ENCODE measurements at places on chromosomes 1 and 21. TPM values are rescaled to one million over a fixed set of nuclear protein-coding genes. Genes with fewer than 3 reads are reported as not detected.

TMEM167B gene
- 2.9 TPM for total RNA-seq

LRRC39 gene
- 2.9 TPM for total RNA-seq

WNT2B gene
- 9.3 TPM for total RNA-seq

EFNA4 gene
- total RNA-seq: 9.9 TPM

KMO gene
- not detected for total RNA-seq

ZBTB8B gene
- total RNA-seq: not detected

RGS13 gene
- not detected for total RNA-seq

RIPPLY3 gene
- total RNA-seq: not detected

- no peak overlapping the region for H3K4me3 ChIP-seq
- H3K4me1 ChIP-seq: no peaks in the 10 kb centered on the region
- H3K27me3 ChIP-seq: no peaks in the 10 kb centered on the region
- DNase-seq: no peak
Measured at GRCh38 chr1:69661686-69662085, 94.0 kb downstream of the LRRC7 start.

- no peak overlapping the region for H3K27ac ChIP-seq
- H3K27me3 ChIP-seq: no peaks in the 10 kb centered on the region
- H3K4me3 ChIP-seq: no peak overlapping the region
- no peak for DNase-seq
- no peaks in the 10 kb centered on the region for H3K4me1 ChIP-seq
Measured at GRCh38 chr1:30219675-30220074, 503.7 kb downstream of the MATN1 start.

DNA sequence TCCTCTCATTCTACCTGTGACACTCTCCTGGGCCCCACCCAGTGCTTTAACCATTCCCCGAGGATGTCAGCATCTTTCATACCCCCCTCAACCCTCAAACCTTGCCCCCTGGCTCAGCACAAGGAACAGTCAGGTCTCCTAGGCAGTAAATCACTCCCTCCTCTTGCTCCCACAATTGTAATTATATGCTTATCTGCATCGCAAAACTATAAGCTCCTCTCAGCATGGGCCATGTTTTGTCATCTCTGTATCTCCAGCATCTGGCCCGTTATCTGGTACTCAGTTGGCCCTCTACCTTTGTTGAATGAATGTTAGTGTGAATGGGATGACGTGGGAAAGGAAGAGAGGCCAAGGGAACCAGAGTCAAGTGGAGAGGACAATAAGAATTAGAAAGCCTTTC is 2.8 kb upstream of the ELOVL1 start:
- no peak overlapping the region for H3K27ac ChIP-seq
- H3K36me3 ChIP-seq: peaks cover 23% of the 10 kb centered on the region
- DNase-seq: no peak
- peaks cover 41% of the 10 kb centered on the region for H3K4me1 ChIP-seq
- H3K27me3 ChIP-seq: no peaks in the 10 kb centered on the region

- H3K4me1 ChIP-seq: no peaks in the 10 kb centered on the region
- H3K4me3 ChIP-seq: no peak overlapping the region
- H3K27me3 ChIP-seq: no peaks in the 10 kb centered on the region
- no peaks in the 10 kb centered on the region for H3K36me3 ChIP-seq
- H3K27ac ChIP-seq: no peak overlapping the region
Measured at GRCh38 chr1:7656557-7657215, 114.4 kb upstream of the VAMP3 start.

- DNase-seq: no peak
- H3K36me3 ChIP-seq: no peaks in the 10 kb centered on the region
- H3K4me1 ChIP-seq: no peaks in the 10 kb centered on the region
- no peaks in the 10 kb centered on the region for H3K27me3 ChIP-seq
- no peak overlapping the region for H3K27ac ChIP-seq
Measured at GRCh38 chr1:195791796-195792195, 816.4 kb downstream of the KCNT2 start.

GRCh38 chr1:29254346-29254745 is 18.0 kb downstream of the PTPRU start:
- H3K27ac ChIP-seq: no peak overlapping the region
- no peaks in the 10 kb centered on the region for H3K36me3 ChIP-seq
- peaks cover 4% of the 10 kb centered on the region for H3K4me1 ChIP-seq
- H3K4me3 ChIP-seq: no peak overlapping the region

DNA sequence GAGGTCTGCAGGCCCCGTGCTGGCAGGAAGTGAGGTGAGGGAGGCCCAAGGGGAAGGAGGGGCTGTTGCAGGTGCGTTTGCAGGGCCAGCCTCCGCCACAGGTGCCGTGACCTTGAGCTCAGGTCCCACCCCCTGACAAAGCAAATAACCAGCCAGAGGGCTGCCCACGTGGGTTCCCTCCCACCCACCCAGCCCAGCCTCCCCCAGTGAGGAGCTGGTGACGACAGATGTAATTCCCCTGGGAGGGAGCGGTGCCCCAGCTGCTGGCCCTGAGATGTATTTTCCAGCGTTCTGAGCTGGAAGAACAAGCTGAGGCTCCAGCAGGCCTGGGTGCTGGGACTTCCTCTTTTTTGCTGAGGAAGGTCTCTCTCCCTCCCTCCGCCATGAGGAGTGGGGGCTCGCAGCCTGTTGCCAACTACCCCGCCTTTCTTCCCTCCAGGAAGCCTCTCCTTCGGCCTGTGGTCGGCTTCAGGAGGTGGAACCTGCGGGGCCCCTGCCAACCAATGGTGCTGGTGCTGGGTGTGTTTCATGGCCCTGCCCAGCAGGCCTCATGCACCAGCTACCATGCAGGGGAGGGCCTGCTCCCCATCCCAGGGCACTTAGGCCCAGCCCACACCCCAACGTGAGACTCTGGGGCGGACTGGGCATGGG is 153.2 kb downstream of the PRDM16 start:
- peaks cover 71% of the 10 kb centered on the region for H3K4me1 ChIP-seq
- H3K27me3 ChIP-seq: no peaks in the 10 kb centered on the region
- no peaks in the 10 kb centered on the region for H3K36me3 ChIP-seq
- H3K4me3 ChIP-seq: no peak overlapping the region
- peak overlapping the region; percentile 91 for H3K27ac ChIP-seq

DNA sequence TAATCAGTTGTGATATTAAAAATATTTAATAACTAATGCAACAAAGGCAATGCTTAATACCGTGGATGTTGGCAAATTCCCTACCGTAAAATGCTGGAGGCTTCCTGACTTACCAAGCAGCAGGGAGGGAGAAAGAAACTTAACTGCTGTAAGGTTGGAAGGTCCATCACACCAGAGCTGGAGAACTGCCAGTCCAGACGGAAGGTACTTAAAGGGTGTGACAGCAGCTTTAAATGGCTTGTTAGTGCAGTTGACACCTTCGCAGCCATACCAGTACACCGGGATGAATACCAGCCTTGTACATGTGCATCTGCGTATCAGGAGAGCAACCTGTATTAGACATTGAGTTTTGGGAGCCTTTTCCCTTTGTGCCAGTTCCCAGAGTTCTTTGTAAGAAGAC is 269.5 kb upstream of the NCAM2 start:
- H3K27ac ChIP-seq: no peak overlapping the region
- no peaks in the 10 kb centered on the region for H3K4me1 ChIP-seq
- DNase-seq: no peak
- no peaks in the 10 kb centered on the region for H3K27me3 ChIP-seq
- H3K36me3 ChIP-seq: no peaks in the 10 kb centered on the region
- no peak overlapping the region for H3K4me3 ChIP-seq

GRCh38 chr21:36551731-36552433 is 72.0 kb upstream of the CLDN14 start:
- H3K27me3 ChIP-seq: no peaks in the 10 kb centered on the region
- no peaks in the 10 kb centered on the region for H3K36me3 ChIP-seq
- H3K27ac ChIP-seq: no peak overlapping the region
- no peaks in the 10 kb centered on the region for H3K4me1 ChIP-seq
- no peak overlapping the region for H3K4me3 ChIP-seq

GRCh38 chr1:50667710-50668356 is 244.6 kb upstream of the DMRTA2 start:
- H3K27me3 ChIP-seq: no peaks in the 10 kb centered on the region
- H3K4me1 ChIP-seq: no peaks in the 10 kb centered on the region
- H3K27ac ChIP-seq: no peak overlapping the region

GRCh38 chr21:44958471-44959191 is 18.8 kb downstream of the SLX9 start:
- H3K27ac ChIP-seq: peak overlapping the region; percentile 76
- no peak overlapping the region for H3K4me3 ChIP-seq
- peaks cover 9% of the 10 kb centered on the region for H3K36me3 ChIP-seq
- H3K4me1 ChIP-seq: peaks cover 17% of the 10 kb centered on the region
- peak; percentile 48 for DNase-seq

GRCh38 chr1:239262538-239262937 is 123.8 kb upstream of the CHRM3 start:
- H3K36me3 ChIP-seq: no peaks in the 10 kb centered on the region
- DNase-seq: no peak
- no peaks in the 10 kb centered on the region for H3K4me1 ChIP-seq
- H3K4me3 ChIP-seq: no peak overlapping the region
- no peak overlapping the region for H3K27ac ChIP-seq
- H3K27me3 ChIP-seq: no peaks in the 10 kb centered on the region

- DNase-seq: no peak
- H3K27ac ChIP-seq: no peak overlapping the region
- no peak overlapping the region for H3K4me3 ChIP-seq
Measured at GRCh38 chr1:64358692-64359091, 111.2 kb upstream of the CACHD1 start.

DNA sequence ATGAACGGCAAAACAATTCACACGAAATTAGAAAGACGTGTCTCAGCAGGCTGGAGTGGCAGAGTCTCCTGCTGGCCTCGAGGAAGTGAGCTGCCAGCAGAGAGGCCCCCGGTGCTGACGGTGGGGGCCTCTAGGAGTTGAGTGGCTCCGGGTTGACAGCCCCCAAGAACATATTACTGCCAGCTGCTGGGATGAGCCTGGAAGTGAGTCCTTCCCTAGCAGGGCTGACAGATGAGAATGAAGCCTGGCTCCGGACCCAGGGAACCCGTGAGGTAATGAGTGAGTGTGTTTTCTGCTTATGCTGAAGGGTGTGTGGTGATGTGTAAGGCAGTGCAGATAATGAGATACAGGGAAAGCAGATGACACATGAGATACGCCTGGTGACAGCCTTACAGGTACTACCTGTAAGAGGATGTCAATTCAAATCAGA is 23.5 kb upstream of the LRRC47 start:
- peaks cover 89% of the 10 kb centered on the region for H3K36me3 ChIP-seq
- H3K4me3 ChIP-seq: no peak overlapping the region
- no peak overlapping the region for H3K27ac ChIP-seq
- DNase-seq: no peak

DNA sequence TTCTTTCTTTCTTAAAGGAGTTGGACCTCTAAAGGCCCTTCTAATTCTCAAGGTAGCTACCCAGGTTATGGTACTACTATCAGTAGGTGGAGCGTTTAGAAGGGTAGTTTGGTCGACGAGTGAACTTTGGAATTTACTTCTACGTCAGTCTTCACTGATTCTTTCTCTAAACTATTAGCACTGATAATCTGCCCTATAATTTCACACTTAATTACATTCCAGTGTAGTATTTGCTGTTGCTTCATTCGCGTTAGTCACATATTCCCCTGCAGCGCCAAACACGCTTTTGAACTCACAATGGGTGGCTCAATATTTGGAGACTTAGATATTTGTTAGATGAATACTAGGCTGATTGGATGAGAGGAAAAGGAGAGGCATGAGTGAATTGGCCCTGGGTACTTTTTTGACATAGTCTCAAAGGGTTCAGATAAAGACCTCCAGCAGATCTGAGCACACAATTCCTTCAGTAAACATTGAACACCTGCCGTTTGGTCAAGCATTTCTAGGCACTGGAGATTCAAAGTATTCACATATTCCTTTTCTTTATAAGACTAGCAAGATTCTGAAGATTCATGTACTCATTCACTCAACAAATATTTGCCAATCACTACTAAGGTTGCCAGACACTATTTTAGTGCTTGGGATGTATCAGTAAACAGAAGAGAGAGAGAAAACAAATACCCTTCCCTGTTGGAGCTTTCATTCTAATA is 929 bp upstream of the FOXJ3 start:
- H3K27ac ChIP-seq: peak overlapping the region; percentile 95
- no peaks in the 10 kb centered on the region for H3K27me3 ChIP-seq
- H3K36me3 ChIP-seq: no peaks in the 10 kb centered on the region
- H3K4me1 ChIP-seq: peaks cover 65% of the 10 kb centered on the region

DNA sequence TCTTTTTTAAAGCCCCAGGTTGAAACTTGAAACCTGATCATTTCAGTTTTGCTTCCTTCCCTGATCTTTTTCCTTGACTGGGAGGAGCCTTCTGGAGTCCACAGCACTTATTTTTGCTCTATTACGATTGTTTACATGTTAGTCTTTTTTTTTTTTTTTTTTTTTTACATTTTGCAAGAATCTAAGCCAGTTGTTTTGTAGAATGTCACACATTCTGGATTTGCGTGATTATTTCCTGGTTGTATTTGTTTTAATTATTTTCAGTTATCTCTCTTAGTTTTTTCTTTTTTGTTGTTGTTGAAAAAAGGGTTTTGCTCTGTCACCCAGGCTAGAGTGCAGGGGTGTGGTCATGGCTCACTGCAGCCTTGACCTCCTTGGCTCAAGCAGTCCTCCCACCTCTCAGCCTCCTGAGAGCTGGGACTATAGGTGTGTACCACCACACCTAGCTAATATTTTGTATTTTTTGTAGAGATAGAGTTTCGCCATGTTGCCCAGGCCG is 32.8 kb downstream of the OSBPL9 start:
- no peaks in the 10 kb centered on the region for H3K27me3 ChIP-seq
- H3K27ac ChIP-seq: no peak overlapping the region
- H3K4me1 ChIP-seq: peaks cover 67% of the 10 kb centered on the region
- no peaks in the 10 kb centered on the region for H3K36me3 ChIP-seq
- H3K4me3 ChIP-seq: no peak overlapping the region

GRCh38 chr1:92538048-92538412 is 51.3 kb upstream of the GFI1 start:
- peaks cover 23% of the 10 kb centered on the region for H3K4me1 ChIP-seq
- H3K27ac ChIP-seq: no peak overlapping the region
- H3K36me3 ChIP-seq: no peaks in the 10 kb centered on the region
- DNase-seq: peak; percentile 7
- H3K4me3 ChIP-seq: no peak overlapping the region
- H3K27me3 ChIP-seq: no peaks in the 10 kb centered on the region

DNA sequence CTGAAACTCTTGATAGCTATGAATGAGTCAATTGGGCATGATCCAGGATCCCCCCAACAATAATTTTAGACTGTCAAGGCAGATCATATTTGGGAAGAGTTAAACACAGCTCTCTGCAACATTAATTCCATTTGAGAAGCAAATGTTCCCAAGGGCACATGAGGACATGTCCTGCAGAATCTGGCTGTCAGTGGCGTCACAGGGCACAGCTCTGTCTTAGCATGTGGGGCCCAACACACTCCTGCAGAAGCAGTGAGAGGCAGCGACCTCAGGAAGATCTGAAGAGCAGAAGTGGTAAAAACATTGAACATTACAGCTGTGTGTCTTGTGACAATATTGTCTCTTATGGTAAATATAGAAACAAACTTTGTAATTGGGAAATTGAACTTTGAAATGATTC is 197.1 kb upstream of the PBX1 start:
- no peak overlapping the region for H3K27ac ChIP-seq
- no peaks in the 10 kb centered on the region for H3K4me1 ChIP-seq
- H3K4me3 ChIP-seq: no peak overlapping the region

Data from stomach (tissue), 19 donors.